Hepatocyte (in vitro differentiated cells): ENCODE measurements at places on chromosomes 2 and 18. TPM values are rescaled to one million over a fixed set of nuclear protein-coding genes. Genes with fewer than 3 reads are reported as not detected.

The SDC1 gene
- total RNA-seq = 92.3 and 108 TPM in 2 replicates

The SCN9A gene
- total RNA-seq = 9.0 and 11.7 TPM in 2 replicates

The GYPC gene
- 35.0 and 46.9 TPM in 2 replicates for total RNA-seq

The RAPGEF4 gene
- total RNA-seq = 1.9 and 2.0 TPM in 2 replicates

The LTBP1 gene
- 60.9 and 68.9 TPM in 2 replicates for total RNA-seq

The NRP2 gene
- total RNA-seq = 60.2 and 79.2 TPM in 2 replicates
